Fibroblast of lung (primary cell): ENCODE measurements at places on chromosomes 16 and 17. TPM values are rescaled to one million over a fixed set of nuclear protein-coding genes. Genes with fewer than 3 reads are reported as not detected.

- no peak for DNase-seq
These were observed 555 bp downstream of the HDAC5 start for GRCh38 chr17:44122816-44123355.

GRCh38 chr17:79852748-79853147 is 13.5 kb upstream of the CBX4 start:
- DNase-seq, result peak; percentile 61

DNA sequence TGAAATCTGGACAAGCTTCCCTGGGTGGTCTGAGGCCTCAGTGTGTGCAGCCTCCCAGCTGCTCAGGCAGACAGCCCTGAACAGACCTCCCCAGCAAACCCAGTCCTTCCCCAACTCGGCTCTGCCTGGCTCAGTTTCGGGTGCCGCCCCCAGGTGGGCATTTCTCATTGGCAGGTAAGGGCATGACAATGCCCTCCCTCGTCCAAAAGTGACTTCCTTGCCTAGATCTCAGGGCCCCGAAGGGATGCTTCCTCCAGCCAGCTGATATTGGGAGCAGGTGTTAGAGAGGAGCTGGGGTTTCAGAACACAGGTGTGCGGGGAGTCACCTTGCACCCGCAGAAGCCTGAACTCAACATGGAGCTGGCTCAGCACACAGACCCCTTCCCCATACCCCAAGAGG is 3.8 kb upstream of the PPL start:
- no peak for DNase-seq

GRCh38 chr17:30819971-30820705 is 4.4 kb downstream of the CRLF3 start:
- no peak for DNase-seq

- no peak for DNase-seq
These were observed 206.5 kb upstream of the GOT2 start for GRCh38 chr16:58940609-58941008.

- peak; percentile 77 for DNase-seq
These were observed 41.5 kb upstream of the MED9 start for GRCh38 chr17:17435323-17435722.

- DNase-seq, result no peak
These were observed 767 bp downstream of the INO80E start for GRCh38 chr16:29996766-29997250.

DNA sequence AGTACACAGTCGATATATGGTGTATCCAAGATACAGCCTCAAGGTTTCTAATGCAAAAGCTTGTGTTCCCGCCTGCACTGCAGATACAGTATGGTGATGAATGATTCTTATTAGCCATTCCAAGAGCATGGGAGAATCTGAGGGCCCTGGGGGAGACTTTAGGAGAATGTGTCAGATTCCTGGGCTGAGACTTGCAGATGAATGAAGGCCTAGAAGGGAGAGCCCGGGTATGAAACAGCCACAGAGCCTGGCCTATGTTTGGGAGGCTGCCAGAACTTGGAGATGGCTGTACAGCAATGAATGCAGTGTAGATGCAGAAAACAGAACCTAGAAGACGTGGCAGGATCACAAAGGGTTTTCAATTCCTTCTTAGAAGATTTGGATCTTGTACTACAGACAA is 510.7 kb downstream of the HAPSTR1 start:
- no peak for DNase-seq

- no peak for DNase-seq
These were observed 245.0 kb upstream of the CPHXL start for GRCh38 chr16:75971334-75971733.

DNA sequence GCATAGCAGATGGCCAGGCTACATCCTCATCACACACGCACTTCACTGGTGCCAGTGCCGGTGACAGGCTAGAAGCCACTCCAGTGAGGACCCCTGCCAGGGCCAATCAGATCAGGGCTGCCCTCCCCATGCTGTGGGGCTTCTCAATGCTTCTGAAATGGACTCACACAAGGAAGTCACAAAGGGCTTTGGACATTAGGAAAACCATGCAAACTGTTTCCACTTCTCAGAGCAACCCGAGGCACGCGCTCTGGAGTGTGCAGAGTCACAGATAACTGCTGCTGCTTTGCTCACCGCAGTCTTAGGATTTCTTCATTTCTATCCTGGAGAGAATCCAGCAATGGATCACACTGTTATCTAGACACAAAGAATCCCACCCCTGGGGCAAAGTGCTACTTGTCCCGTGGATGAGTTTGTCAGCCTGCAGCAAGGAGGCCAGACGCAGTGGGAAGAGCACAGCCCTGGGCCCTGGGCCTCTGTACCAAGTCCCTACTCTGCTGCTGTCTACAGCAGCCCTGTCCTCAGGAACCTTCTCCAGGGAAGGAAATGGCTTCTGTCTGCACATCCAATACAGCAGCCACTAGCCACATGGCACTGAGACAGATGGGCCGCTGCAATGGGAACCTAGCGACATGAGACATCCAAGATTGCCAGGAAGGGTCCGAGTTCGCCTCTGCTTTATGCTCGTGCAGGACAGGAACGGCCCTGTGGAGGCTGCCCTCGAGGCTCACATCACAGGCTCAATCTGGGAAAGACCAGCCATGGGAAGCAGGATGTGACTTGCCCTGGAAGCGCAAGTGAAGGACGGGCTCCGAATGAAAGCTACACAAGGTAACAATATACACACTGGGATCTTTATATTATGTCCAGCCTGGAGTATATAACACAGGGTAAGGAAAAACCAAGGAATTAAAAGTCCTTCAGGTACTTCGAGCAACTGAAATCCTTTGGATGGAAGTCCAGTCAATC is 169.3 kb downstream of the ZFHX3 start:
- DNase-seq, result peak; percentile 79

- no peak for DNase-seq
These were observed 6.5 kb downstream of the HIGD1B start for GRCh38 chr17:44854192-44854591.

DNA sequence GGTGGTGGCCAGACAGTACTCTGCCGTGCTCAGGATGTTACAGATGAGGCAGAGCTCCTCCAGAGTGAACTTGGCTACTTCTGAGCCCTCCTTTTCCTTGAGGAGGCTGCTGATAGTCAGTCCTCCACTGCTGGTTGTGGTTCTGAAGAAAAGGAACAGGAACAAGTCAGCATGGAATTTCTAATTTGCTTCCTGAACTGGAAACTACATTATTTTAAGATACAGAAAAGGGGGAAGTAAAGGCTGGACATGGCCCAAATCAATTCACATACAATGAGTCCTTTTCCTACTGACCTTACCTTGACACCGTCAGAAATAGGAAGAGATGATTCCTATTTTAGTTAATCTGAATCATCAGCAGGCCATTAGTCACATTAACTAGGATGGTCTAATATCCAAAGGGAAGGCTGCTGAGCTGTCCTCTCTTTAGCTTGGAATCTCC is 154.2 kb downstream of the VPS53 start:
- DNase-seq, result no peak

DNA sequence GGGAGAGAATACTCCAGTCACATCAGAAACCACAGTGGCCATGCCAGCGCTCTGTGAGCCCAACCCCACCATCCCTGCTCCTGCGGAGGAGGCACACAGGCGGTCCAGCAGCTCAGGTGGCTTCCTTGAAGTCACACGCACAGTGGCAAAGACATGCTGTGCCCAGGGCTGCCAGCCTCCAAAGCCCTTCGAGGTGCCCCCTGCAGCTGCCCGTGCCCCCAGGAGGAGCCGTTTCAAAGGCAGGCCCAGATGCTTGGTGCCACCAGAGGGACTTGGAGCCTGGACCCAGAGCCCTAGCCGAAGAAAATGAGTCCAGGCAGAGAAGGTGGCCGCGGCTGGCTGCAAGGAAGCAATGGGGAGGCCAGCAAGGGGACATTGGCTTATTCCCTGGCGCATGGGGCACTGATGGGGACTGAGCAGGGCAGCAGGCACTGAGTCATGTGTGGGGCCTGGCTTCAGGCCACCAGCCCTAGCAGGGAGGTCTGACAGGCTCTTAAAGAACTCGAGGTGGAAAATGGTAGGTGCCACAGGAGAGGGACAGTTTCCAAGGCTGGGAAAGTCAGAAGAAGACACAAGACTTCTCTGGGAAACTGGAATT is 17.2 kb upstream of the CACNG1 start:
- peak; percentile 20 for DNase-seq

DNA sequence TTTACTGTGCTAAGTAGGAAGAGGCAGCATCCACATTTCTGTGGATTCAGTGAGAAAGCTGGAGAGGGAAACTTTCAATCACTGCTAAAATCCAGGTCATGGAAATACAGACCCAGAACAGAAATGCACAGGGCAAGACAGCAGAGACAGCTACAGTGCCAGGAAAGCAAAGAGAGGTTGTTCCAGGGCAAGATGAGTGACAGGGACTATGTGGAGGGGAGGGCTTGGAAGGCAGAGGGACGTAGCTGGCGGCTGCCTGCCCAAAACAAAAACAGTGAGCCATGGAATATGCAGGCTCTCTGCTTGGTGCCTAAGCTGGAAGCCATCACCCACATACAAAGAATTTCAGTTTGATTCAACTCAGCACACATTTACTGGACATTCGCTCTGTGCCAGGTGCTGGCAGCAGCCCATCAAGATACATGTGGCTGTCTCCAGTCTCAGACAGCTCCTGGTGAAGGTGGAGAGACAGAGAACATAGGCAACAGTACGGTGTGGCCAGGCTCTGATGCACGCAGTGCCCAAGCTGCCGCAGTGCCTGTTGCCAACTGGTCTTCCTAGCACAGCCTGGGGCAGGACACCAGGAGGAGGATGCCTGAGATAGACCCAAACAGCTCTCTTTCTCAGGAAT is 88.7 kb downstream of the AIPL1 start:
- DNase-seq, result no peak

DNA sequence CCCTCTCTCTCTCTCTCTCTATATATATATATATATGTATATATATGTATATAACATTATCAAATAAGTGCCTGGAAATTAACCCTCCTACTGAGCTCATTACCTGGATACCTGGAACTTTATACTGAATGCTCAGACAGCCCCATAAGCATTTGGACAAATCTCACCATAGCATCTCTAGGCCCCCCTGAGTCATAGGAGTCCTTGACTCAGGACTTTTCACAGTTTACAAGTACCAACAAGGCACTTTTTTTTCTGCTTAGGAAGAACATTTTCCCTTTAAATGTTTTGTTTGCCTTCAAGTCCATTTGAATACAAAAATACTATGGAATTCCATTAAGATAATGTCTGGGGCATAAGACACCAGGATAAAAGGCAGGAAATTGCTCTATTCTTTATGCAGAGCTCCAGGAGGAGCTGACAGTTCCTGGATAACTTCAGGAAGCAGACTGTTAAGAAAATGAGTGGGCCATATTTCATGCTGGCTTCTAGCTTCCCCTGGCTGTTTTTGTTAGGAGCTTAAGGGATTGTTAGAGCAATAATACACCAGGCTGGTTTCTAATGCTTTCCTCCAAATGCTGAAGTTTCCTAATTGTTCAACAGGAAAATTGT is 171.7 kb upstream of the ASIC2 start:
- no peak for DNase-seq

DNA sequence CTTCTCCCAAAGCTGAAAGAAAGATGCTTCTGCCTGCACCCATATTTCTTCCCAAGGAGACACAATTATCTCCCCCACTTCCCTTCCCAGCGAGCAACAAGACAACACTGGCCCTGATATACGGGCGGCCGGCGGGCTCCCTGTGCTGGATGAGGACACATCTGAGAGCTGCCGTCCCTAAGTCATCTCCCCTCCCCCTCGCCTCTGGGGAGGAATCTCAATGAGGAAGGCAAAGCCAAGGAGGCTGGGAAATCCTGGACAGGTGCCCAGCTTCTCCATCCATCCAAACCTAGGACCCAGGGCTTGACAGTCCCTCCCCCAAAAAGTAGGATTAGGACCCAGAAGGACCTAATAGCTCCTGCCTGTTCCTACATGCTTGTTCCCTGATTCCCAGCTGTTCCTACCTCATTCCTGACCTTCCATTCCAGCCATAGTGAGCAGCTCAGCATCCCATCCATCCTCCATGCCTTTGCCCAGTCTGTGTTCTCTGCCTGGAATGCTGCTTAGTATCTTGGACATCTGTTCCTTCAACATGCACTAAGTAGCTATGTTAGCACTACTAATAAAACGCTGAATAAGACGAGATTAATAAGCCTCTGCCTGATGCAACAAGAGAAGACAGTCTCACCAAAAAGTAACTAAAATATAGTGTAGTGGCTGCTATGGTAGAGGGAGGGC is 167.9 kb downstream of the CCT6B start:
- DNase-seq, result no peak

DNA sequence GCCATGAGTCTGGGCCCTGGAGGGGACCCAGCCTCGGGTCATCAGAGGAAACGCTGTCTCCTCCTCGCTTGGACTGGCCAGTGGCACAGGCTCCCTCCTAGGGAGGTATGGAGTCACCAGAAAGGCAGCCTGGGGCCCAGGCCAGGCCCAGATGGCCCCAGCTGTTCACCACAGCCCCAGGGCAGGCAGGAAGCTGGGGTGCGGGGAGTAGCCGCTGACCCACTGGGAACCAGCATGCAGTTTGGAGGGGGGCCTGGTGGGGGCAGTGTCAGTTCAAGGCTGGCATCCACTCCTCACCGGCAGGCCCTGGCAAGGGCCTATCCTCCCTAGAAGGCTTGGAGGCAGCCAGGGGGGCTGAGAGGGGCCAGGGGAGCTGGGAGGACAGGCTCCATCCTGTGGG is 48.8 kb downstream of the SDK2 start:
- no peak for DNase-seq

DNA sequence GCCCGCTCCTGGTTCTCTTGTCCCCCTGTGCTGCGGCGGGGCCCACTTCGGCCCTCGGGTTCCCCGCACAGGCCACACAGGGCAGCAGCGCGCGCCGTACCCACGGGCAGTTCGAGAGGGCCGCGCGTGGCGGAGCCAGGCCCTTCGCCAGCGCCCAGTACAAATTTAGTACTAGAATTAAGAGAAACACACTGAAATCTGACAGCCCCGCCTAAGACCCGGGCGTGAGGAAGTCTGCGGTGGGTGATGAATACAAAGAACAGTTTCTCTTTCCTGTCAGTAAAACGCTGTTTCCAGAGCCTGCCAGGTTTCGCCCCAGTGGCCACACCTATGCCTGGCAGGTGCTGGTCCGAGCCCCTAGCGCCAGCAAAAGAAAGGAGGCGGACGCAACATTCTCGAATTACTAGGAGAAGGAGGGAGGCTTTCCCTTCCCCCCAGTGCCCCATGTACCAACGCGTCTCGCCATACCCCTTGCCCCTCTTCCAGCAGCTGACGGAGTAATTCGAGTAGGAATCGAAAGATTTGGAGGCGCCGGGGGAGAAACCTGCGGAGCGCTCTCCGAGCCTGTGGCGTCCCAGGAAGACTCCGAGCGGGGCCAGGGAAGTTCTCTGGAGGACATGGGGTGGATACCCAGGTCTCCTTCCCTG is 591 bp upstream of the SLFN5 start:
- no peak for DNase-seq

VASN gene
- total RNA-seq, result 57.0 and 79.4 TPM in 2 replicates

BEAN1 gene
- not detected in 2 replicates for total RNA-seq

TIMM22 gene
- 10.5 and 13.4 TPM in 2 replicates for total RNA-seq

CACNA1H gene
- 0.26 and 1.2 TPM in 2 replicates for total RNA-seq

PSMD3 gene
- total RNA-seq, result 55.2 and 55.5 TPM in 2 replicates

ACSM2A gene
- total RNA-seq, result not detected in 2 replicates

NPIPA5 gene
- total RNA-seq, result 3.1 and 8.6 TPM in 2 replicates

CDRT15L2 gene
- total RNA-seq, result not detected in 2 replicates

MYH8 gene
- not detected in 2 replicates for total RNA-seq

SPHK1 gene
- total RNA-seq, result 5.0 and 22.3 TPM in 2 replicates

SLFN12L gene
- 0.17 and 0.26 TPM in 2 replicates for total RNA-seq

ACOX1 gene
- total RNA-seq, result 44.4 and 70.5 TPM in 2 replicates

ADORA2B gene
- 10.5 and 17.2 TPM in 2 replicates for total RNA-seq
